ENCODE measurements at places on chromosomes 1 and 21.

GRCh38 chr1:20224546-20224945 is 38.2 kb upstream of the PLA2G2C start:
- DNase-seq, result no peak

DNA sequence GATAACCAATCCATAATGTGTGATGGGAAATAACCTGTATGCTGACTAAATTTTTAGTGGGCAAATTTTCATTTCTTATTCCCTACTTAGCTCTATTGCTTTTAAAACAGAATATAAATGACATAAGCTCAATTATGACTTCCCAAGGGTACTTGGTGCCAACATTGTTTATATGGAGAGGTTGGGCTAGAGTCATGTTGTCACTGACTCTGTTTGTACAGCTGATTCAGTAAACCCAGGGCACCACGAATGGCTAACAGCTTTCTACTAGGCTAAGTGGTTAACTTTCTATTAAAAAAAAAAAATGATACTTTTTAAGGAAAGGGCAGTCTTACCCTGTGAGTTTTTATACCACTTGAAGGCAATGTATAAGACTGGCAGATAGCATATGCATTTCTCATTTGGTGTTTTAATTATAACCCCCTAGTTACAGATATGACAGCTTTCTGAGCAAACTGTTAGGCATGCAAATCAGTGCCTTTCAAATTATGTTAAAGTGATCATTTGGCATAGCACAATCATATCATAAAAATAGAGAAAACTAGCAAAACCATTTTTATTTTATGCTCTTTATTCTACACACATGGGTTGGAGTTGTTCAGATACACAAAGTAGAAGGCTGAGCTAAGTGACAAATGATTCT is 147.1 kb downstream of the DNM3 start:
- DNase-seq, result no peak

DNA sequence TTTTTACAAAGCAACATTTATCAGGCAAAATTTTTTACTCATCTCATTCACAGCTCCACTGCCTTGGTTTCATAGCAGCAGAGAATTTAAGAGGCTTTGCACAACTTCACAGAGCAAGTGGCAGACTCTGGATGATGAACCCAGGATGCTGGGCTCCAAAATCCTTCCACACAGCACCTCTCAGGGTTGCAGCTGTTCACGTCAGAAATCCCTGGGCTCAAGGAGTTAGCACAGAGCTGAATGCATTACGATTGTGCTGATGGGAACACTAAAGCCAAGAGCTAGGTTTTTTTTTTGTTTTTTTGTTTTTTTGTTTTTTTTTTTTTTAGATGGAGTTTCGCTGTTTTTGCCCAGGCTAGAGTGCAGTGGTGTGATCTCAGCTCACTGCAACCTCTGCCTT is 2.4 kb upstream of the HTR6 start:
- no peak for DNase-seq

DNA sequence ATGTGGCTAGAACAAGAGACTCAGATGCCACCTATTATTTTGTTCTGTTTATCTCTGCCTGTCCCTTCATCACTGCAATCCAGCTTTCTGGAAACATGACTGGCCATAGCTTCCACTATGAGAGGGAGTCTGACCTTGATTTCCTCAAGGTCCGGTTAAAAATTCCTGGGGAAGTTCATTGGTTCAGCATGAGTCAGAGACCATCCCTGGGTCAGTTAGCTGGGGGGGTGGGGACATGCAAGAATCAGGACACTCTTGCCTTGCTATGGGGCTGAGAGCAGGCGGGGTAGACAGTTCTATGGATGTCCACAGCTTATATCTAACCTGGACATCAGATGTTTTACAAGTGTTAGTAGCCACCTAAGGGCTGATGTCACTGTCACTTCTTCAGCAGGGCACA is 81.1 kb downstream of the TENT5C start:
- DNase-seq, result no peak

DNA sequence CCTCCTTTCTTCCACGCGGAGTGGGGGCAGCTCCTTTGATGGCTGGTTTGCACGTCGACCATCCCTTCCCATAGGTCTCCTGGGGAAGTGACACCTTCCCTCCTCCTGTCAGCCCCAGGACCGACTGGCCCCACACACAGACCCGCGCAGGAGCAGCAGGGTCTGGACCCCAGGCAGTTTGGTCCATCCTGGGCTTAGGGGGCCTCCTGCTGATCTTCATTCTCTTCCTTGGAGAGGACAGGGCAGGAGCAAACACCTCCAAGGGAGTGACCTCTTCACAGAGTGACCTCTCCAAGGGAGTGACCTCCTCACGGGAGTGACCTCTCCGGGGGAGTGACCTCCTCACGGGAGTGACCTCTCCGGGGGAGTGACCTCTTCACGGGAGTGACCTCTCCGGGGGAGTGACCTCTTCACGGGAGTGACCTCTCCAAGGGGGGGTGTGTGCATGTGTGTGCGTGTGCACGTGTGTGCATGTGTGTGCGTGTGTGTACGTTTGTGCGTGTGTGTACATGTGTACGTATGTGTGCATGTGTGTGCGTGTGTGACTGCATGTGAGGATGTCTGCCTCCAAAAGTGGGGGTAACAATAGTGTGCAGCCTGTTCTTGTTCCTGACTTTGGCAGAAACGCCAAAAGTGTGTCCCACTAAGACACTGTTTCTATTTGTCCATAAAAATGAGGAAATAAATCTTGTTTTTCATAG is 29.8 kb downstream of the COL6A1 start:
- no peak for DNase-seq

DNA sequence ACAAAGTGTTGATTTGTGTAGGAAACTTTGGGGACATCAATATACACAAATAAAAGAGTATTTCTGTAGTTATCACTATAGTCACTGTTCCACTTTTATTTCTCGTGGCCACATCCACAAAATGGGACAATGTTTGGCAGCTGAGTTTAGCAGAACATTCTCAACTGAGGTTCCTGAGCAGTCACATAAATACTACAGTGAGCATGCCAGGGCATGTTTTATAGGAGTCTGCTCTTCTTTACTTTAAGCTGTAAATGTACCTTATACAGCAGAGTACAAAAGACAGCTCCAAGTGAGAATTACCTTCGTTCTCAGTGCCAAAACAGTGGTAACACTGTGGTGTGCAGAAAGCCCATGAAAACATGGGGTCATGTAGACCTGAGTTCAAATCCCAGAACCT is 5.0 kb downstream of the BTG3 start:
- DNase-seq, result no peak

GRCh38 chr1:22383526-22384294 is 67.9 kb upstream of the ZBTB40 start:
- no peak for DNase-seq

DNA sequence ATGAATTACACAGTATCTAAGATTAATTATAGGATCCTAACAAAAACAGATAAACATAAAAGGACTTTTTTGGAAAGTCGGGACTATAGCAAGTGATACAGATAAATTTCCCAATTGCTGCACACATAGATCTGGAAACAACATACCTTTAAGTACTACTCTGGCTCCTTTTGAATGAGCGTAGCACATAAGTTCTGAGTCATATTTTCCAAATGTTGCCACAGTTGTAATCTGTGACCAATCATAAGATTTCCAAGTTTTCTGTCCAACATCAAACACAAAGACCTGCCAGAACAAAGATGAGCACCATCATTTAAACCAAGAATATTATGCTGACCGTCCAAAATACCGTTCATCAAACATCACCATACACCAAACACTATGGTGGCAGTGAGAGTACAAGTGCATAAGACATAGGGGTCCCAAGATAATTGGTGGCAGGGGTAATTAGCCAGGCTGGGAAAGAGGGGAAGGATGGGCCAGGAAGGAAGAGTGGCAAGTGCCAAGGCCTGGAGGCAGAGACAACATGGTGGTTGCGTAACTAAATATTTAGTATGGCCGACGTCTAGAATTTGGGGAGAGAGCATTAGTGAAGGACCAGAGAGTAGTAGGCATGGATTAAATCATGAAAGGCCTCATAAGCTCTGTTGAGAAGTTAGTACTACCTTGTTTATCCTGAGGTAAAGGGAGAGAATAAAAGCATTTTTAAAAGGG is 3.6 kb downstream of the CTBS start:
- DNase-seq, result no peak

- DNase-seq, result no peak
Measured at GRCh38 chr1:115671176-115671934, 29.6 kb downstream of the VANGL1 start.

All from CD4-positive, alpha-beta T cell treated with Interleukin-15 for 1 hour (primary cell).